ENCODE measurements at places on chromosomes 12 and 14.

- peak; percentile 46 for DNase-seq
Observed at GRCh38 chr12:32302218-32303173, 96.9 kb upstream of the FGD4 start.

DNA sequence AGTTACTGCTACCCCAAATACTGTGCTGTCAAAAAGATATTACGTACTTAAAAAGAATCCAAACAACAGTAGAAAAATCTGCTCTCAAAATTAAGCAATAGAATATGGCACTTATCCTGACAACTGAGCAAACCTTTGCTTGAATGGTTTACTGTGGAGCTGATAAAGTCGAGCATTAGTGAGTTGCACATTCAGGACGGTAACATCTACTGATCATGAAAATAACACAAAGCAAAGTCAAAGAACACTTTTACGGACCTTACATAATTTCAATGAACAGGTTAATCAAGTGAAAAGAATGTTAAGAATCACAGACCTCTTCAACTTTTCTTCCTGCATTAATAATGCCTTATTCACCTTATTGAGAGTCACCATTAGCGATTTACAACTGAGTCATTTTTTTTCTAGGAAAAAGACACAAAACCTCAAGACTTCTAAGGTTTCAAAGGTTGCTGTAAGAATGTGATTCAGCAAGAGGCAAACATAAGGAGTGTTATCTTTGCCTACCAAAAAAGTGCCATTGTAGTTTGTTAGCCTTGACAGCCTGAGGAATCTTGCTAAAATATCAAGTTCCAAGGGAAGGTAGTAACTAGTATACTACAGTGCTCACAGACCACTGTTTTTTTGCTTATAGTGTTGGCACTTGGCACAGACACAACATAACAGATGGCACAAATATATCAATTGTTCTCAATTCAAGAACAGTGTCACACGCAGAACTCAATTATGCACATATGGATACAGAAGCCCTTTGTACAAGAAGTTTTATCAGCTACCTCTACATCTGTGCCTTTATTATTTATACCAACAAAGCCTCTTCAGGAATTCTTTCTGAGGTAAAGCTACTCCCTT is 334.2 kb upstream of the RPL10L start:
- no peak for DNase-seq

GRCh38 chr12:105294161-105294560 is 36.3 kb upstream of the C12orf75 start:
- no peak for DNase-seq

- DNase-seq, result no peak
Observed at GRCh38 chr14:36316131-36316530, 4.3 kb downstream of the MBIP start.

- no peak for DNase-seq
Observed at GRCh38 chr12:110217996-110218674, 62.9 kb upstream of the ATP2A2 start.

DNA sequence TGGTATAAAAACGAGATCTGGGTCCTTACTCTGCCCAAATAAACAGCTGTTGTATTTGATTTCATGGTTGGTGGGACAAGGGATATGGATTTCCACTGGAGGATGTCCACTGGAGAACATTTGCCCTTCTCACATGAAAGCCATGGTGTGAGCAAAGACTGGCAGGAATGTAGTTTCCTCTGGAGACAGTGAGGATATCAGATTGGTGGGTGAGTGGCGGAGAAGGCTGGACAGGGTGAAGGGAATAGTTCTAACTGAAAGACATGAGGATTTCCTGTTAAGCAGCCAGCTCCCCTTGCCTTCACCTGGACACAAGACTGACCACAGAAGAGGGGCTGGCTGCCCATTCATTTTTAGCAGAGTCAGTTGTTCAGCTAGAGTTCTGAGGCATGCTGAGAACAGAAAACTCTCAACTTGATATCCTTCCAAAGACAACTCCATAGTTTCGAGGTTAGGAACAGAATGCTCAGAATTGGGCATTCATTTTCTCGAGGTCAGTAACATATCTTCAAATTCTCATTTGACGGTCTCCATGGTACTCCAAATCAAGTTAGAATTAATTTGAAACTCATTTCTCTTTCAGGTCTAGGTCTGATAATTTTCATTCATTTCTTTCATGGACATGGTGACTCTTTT is 365.7 kb downstream of the LRIG3 start:
- no peak for DNase-seq

- DNase-seq, result no peak
Observed at GRCh38 chr14:54127526-54127925, 170.9 kb upstream of the BMP4 start.

GRCh38 chr14:81509838-81510452 is 23.7 kb downstream of the SEL1L start:
- DNase-seq, result peak; percentile 33

Measured in HEK293T (cell line).